ENCODE measurements at places on chromosomes 3 and 15.
A peak's percentile ranks its signal among the peaks of the same experiment; 100 is the strongest.

DNA sequence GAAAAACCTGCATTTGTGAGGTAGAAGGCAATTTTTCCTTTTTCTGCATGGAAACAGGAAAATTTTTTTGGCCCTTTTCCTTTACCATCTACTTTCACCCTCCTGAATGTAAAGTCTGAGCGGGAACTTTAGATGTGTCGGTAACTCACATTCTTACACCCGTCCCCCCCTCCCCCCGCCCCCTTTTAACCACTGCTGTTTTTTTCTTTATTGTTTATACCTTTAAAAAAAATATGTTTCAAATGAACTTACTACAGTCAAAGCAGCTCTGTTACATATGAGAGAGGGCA, 487 bp upstream of the HES1 start:
- DNase-seq: no peak

DNA sequence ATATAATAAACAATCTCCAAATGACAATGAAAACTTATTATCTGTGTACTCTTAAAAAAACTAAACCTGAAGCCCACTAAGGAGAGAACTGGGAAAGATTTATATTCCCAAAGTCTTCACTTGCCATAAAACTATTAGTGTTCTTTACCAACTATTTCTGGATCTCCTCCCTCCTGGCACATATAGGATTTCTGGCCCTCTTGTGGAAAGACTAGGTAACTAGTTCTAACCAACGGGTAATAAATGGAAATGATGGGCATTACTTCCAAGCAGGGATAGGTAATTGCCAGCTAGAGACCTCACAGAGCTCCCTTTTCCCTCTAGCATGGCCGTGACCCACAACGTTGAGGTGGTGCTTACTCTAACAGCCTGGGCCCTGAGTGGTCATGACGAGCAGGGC, 110.1 kb downstream of the DNAH12 start:
- DNase-seq: peak; percentile 27

DNA sequence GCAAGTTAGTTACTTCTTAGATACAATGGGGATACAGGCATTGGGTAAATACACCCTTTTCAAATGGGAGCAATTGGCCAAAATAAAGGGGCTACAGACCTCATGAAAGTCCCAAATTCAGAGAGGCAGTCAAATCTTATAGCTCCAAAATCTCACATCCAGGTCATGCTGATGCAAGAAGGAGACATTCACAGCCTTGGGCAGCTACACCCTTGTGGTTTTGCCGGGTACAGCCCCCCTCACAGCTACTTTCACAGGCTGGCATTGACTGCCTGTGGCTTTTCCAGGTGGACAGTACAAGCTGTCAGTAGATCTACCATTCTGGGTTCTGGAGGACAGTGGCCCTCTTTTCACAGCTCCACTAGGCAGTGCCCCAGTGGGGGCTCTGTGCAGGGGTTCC, 17.5 kb upstream of the PLSCR1 start:
- DNase-seq: no peak

GRCh38 chr3:155585384-155585783, 159.5 kb downstream of the PLCH1 start:
- no peak for DNase-seq

GRCh38 chr15:78455749-78456148, 17.7 kb downstream of the IREB2 start:
- DNase-seq: no peak

GRCh38 chr3:64063207-64063982, 40.1 kb upstream of the PSMD6 start:
- DNase-seq: no peak

DNA sequence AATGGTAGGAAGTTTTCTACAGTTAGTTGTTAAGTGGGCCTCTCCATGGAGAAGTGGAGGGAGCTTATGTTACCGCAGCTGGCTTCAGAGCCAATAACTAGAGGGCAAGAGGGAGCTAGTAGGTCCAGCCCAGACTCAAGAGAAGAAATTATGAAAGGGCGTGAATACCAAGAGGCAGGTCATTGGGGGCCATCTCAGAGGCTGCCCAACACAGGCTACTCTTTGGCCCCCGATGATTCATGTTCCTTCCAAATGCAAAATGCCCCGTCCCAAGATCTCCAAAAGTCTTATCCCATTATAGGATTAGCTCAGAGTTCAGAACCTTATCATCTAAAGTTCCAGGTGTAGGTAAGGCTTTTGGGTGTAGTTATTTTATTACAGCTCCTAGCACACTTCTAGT, 94.5 kb downstream of the FNDC3B start:
- no peak for DNase-seq

DNA sequence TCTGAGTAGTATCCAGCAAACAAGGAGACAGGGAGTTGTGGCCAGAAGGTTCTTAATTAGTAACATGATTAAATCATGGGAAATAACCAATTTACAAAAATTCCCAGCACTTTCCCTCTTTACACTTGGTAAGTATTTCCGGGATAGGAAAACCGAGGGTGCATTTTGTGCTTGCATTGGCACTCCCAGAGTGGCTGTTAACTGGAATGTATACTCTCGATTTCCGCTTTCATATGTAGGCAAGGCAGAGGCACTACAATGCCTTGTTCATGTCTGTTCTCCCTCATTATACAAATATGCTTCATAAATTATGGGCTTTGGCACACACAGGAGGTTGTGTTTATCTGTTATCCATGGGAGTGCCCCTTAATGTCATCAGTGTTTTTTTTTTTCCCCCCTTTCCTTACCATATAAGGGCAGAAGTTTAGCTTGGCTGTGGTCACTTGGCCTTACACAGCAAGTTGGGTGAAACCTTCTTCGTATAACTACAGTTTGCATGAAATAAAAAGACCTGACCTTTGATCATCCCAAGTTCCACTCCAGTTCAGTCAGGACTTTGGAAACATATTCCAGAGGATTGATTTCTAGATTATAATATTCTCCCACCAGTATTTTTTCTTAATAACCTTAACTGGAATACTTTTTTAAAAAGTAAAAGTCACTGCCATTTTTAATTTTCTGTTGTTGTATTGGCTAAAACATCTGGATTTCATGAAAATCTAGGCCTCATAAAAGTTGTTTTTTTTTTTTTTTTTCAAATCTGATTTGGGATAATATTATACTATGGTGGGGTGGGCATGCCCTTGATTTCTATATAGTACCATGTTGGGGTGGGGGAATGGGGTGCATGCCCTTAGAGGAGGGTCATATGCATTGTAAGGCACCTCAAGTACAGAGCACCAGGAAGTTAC, 8.9 kb downstream of the TPM1 start:
- DNase-seq: peak; percentile 34

- DNase-seq: no peak
Measured at GRCh38 chr15:97915261-97915660, 45.2 kb upstream of the ARRDC4 start.

- no peak for DNase-seq
Measured at GRCh38 chr3:34365771-34366170, 567.3 kb downstream of the PDCD6IP start.

DNA sequence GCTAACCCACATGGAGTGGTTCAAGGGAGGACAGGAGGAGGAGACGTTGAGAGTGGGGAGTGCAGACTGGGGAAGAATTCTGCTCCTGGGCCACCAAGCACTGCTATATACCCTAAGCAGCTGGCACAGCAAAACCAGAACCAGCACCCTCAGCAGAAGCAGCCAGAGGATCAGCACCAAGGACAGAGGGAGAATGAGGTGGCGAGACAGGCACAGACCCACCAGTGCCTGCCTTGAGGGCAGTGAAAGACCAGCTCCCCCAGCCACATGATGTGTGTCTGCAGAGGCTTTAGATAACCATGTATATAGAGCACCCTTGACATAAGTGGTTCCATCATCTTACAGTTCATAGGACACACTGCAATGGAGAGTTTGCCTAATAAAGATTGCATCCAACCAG, 319.0 kb downstream of the GABRB3 start:
- DNase-seq: no peak

DNA sequence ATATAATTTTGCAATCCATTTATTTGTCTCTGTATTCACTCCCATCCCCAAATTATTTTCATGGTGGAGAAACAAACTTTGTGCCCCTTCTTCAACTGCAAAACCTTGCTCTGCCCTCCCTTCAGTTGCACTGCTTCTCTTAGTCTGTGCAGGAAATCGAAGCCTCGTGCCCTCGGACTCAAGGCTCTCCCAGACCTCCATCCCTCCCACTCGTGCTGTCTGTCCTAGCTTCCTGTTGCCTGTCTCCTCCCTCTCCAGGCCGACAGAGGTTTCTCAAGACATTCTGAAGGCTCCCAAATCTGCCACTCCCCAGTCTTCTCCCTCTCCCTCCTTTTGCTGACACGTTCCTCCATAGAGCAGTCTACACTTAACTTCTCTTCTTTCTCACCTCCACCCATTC, 177.6 kb downstream of the PDZRN3 start:
- no peak for DNase-seq

GRCh38 chr3:31695280-31696008, 162.7 kb downstream of the STT3B start:
- no peak for DNase-seq

DNA sequence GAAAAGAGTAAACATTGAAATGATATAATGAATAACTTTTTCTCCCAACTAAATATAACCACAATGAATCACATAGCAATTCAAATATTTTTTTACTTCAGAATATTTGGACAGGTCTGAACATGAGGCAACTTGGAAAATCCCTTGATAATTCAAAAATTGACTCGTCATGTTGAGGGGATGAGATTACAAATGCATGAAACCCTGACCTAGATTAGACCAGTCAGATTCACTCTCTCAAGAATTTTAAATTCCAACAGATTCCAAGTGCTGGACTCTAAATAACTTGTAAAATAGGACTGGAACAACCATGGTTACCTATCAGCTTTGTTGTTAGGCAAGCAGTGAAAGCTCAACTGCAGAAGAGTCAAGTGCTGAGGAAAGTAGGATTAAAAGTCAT, 317.5 kb downstream of the GBE1 start:
- no peak for DNase-seq

DNA sequence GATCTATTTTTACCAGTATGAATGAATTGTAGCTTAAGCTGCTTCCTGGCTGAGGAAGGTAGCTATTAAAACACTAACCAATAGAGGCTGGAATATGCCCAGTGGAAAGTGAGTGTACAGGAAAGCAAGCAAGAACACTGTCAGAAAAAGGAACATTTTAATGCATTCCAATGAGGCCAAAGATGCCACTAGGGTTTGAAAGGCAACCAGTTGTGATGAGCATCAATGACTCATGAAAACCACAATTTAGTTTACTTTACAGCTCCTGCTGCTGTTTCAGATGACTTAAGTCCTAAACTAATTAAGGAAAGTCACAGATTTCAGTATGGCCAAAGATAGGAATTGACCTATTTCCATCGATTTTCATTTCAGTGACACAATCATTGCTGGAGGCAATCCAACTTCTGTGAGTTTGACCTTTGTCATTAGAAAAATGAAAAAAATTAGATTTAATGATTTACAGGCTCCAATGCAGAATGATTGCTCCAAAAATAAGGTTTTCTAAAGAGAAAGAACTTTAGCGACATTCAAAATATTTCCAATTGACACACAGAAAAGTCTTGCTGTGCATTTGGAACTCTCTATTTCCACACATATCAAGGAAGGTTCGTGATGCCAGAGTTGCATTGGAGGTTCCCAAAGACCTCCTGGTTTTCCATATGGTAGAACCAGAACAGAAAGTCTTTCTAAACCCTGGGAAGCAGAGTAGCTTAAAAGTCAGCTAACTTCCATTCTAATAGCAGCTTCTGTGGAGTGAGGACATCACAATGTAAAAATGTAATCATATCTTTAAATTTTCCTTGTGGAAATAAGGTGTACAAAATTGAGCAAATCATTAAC, 103.0 kb downstream of the SUCNR1 start:
- peak; percentile 72 for DNase-seq

- DNase-seq: no peak
Measured at GRCh38 chr3:169630852-169631251, 32.7 kb downstream of the MECOM start.

DNA sequence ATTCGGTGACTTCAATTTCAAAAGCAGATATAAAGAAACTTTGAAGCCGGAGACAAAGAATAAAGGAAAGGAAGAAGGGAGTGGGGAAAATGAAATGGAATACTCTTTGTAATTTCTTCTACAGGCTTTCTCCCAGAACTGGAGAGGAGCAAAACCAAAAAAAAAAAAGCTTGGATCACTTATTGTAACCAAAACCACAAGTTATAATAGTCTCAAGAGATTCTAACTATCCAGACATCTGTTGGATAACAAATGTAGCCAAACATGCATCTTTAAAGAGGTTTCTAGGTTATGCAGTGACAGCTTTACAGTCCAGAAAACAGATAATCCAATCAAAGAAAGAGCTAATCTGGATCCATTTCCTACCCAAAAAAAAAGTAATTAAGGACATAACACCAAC, 36.2 kb downstream of the VGLL3 start:
- no peak for DNase-seq

DNA sequence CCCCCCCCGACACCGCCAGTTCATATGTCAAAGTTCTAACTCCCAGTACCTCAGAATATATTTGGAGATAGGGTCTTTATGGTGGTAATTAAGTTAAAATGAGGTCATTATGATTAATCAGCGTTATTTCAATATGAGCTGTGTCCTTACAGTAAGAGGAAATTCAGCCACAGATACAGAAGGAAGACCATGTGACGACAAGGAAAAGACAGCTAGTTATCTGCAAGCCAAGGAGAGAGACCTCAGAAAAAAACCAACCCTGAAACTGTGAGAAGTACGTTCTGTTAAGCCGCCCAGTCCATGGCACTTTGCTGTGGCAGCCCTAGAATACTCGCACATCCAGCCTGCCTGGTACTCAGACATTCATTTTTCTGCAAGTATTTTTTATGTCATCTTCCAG, 62.3 kb upstream of the ARL8B start:
- DNase-seq: no peak

GRCh38 chr15:29100486-29101000, 169.1 kb downstream of the NSMCE3 start:
- no peak for DNase-seq
